SJCRH30 (cell line): ENCODE measurements at places on chromosomes 7 and 10. TPM values are rescaled to one million over a fixed set of nuclear protein-coding genes. Genes with fewer than 3 reads are reported as not detected.

Gene ESYT2
- 52.6 and 55.2 TPM in 2 replicates for total RNA-seq

DNA sequence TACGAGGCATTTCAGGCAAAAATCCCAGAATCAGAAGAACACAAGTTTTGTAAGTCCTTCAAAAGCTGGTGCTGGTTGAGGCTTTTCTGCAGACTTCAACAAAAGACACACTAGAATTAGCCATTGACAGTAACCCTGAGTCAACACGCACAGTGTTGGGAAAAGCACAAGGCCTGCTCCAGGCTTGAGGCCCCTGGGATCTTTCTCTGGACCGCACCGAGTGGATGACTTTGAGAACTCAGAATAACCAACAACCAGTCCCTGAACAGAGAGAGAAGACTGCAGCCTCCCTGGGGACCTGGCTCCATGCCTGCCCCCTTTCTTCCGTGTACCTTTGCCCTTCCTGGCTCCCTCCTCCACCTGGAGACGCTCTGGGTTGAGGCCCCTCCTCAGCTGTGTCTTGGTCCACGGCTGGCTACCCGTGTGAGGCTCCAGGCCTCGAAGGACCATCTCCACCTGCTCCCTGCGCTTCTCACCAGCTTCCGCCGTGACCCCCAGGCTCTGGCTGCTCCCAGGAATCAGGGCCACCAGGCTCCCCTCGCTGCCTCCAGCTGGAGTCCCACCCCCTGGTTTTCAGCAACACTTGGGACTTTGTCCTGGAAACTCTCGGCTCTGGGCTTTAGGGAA is 28.4 kb downstream of the DIP2C start:
- no peak for DNase-seq

Gene MAD1L1
- total RNA-seq, result 25.9 and 31.5 TPM in 2 replicates

Gene SH2B2
- total RNA-seq, result 12.3 and 13.4 TPM in 2 replicates

DNA sequence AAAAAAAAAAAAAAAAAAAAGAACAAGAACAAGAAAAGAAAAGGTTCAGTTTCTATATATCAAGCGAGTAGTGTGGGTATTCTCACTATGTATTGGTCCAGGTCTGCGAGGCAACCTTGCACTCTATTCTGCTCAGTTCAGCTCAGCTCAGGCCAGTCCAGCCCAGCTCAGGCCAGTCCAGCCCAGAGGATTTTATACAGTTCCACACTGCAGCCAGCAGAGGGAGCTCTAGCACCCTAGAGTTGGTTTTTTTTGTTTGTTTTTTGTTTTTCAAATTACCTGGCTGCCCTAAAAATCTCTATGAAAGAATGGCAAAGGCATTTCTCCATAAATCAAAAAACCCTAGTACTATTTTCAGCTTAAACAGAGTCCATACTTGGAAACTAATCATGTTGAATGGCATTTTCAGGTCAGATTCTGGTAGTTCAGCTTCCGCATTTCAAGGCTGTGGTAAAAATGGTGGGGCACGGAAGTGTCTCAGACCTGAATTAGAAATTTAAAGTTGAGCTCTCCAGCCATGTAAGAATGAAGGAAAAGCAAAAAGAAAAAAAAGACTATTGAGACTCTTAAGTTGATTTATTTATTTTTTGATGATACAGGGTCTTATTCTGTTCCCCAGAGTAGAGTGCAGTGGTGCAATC is 55.2 kb upstream of the GSDME start:
- peak; percentile 32 for DNase-seq

DNA sequence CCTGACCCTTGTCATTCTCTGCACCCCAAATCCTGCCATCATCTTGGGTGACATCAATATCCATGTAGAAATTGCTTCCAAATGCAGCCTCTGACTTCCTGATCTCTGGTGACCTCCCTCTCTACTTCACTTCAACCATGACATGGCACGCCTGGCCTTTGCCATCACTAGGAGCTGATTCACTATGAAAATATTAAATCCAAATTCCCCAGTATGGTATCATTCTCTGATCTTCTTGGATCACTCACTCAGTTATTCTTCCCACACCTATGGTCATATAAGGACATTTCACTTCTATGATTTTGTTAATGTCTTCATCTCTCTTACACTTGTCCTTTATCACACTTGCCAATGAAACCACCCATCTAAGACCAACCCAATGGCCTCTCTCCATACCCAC is 73.7 kb upstream of the ODAD2 start:
- no peak for DNase-seq

DNA sequence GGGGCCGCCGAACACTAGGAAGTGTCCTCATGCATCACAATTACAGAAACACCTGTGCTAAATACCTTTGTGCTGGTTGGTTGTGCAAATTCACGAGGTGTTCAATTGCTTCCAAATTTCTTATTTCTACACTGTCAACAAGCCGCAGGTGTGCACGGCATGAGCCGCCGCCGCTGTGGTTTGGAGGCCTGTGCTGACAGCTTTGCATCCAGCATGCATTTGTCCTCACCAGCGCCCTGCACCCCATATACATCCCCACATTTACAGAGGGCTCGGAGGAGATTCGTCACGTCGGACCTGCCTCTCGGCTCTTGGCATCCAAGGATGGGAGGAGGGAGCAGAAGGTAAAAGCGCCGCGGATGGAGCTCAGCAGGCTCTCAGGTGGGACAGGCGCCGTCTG is 305.3 kb upstream of the MKI67 start:
- DNase-seq, result no peak

GRCh38 chr7:140646931-140647647 is 6.5 kb upstream of the DENND2A start:
- peak; percentile 91 for DNase-seq

- peak; percentile 81 for DNase-seq
Observed at GRCh38 chr10:100341953-100342626, 4.9 kb upstream of the SCD start.

- DNase-seq, result no peak
Observed at GRCh38 chr10:107425931-107426553, 261.5 kb upstream of the SORCS1 start.

DNA sequence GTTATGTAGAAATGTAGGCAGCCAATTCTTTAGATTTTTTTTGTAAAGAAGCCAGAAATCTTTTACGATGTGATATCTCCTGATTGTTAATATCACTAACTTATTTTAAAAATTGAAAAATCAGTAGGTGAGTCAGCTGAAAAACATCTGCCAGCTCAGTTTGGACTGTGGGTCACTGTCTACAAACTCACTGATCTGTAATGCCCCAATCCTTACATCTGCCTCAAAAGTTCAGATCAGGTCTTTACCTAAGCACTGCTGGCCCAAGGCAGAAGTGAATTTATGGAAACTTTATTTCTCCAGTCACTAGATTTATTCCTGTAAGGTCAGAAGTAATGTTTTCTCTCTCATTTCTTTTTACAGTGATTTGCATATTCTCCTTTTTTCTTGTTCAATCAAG is 31.0 kb upstream of the FAM13C start:
- no peak for DNase-seq

DNA sequence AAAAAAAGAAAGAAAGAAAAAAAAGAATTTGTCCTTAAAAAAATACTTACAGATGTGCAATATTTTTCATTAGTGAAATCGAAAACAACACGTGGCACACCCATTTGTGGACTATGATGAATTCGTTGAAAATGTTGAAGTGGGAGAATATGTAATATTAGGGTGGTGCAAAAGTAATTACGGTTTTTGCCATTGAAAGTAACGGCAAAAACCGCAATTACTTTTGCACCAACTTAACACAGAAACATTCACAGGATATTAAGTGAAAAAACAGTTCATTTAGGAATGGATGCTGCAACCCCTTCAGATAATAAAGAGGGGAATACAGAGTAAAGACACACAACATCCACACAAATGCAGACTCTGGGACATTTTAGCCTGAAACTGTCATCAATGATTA is 96.0 kb downstream of the CALN1 start:
- no peak for DNase-seq

- DNase-seq, result no peak
Observed at GRCh38 chr10:37572206-37572605, 285.2 kb downstream of the ZNF248 start.
